ENCODE measurements at places on chromosomes 16 and 17. TPM values are rescaled to one million over a fixed set of nuclear protein-coding genes. Genes with fewer than 3 reads are reported as not detected.

GRCh38 chr17:19371259-19372010 lies 6.9 kb upstream of the MAPK7 start:
- no peak for DNase-seq

GRCh38 chr16:83308414-83308813 lies 499.4 kb upstream of the HSBP1 start:
- DNase-seq: no peak

Gene LMF1
- 33.7 TPM for total RNA-seq

Gene HEATR9
- not detected for total RNA-seq

Measured in omental fat pad (tissue), 4 donors.